NCI-H526 treated with DMSO at 0.1 percent for 48 hours (cell line): ENCODE measurements at places on chromosomes 1 and 21.

DNA sequence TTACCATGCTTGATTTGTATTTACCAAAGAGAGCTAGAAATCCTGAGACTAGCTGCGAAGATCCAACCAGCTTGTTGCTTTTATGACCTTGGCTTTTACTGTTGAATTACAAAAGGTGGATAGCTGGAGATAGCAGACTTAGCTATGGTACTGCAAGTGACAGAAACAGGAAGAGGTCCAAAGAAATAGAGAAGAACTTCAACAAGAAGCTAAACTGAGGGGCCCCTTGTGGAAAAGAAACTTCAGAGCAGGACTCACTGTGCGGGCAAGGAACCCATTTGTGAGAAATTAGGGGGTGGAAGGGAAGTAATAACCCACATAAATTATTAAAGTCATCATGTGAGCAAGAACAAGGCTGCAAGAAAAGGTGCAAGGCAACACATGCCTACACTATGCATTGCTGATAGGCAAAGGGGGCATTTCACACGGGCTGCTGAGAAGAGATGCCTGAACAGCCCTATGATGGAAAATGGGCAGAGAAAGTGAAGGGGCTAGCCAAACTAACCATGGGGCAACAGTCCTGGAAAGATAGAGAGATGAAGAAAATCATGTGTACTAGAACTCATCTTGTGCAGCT is 116.6 kb upstream of the PRDX6 start:
- DNase-seq: no peak

DNA sequence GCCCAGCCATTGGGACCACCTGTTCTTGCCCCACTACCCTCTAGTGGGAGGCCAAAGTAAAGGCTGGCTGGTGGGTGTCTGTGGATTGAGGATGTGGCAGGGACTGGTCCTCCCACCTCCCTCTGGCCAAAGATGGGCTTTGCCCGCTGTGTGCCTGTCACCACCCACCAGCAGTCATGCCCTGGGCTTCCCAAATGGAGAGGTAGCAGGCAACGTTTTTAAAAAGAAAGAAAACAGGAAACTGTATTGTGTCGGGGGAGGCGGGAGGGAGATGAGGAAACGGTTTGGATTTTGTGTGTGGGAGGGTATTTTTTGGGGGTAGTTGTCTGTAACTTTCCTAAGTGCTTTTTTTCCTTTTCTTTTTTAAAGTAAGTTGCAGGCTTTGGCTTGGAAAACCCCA is 30.1 kb downstream of the SZRD1 start:
- no peak for DNase-seq

- no peak for DNase-seq
Measured at GRCh38 chr21:45410865-45411809, 6.2 kb downstream of the COL18A1 start.

DNA sequence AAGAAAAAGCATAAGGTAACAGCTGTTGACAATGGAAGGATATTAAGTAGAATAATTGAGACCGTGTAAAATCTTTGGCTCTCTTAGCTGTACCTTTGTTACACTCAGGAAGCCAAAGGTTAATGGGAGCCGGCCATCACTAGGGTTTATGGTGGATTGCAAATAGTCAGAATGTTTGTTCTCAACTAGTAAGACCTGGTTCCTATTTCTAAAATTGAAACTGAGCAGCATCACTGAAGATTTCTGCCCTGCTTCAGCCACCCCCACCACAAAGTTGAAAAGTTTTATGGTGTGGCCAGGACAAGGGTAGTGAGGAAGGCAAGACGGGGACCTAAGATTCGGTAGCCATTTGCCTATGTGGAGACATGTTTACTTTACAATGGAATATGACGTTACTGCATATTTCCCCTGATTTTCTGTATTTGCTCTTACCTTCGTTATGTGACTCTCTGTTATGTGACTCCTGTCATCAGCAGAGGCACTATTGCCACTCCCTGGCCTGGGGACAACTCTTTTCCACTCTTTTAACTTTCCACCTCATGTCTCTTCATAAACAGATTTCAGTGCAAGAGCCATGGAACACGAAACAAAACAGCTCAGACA is 41.4 kb upstream of the KIF1B start:
- DNase-seq: no peak

DNA sequence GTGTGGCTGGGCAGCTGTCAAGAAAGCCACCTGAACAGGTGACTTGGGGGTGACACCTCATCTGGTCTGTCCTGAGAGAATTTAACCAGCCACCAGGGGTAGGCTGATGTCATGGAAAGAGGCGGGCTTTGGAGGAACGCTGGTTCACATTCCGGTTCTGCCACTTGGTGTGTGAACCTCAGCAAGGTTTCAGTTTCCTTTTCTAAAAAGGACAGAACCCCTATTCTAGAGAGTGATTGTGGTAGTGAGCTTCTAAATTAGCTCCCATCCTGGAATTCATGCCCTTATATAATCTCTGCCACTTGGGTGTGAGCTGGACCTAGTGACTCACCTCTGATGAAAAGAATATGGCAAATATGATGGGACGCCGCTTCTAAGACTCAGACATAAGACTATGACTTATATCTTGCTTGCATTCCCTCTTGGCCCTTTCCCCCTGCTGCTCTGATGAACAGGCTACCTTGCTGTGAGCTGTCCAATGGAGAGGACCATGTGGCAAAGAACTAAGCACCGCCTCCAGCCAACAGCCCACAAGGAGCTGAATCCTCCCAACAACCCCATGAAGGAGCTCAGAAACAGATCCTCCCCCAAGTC is 332.1 kb downstream of the RRAGC start:
- no peak for DNase-seq

- DNase-seq: no peak
Measured at GRCh38 chr1:85091671-85092280, 43.5 kb upstream of the MCOLN3 start.

GRCh38 chr1:219744652-219745469 is 132.0 kb upstream of the ZC3H11B start:
- no peak for DNase-seq

GRCh38 chr1:94039514-94039870 is 81.5 kb downstream of the ABCA4 start:
- DNase-seq: peak; percentile 31
